ENCODE measurements at places on chromosomes 7 and 10.

DNA sequence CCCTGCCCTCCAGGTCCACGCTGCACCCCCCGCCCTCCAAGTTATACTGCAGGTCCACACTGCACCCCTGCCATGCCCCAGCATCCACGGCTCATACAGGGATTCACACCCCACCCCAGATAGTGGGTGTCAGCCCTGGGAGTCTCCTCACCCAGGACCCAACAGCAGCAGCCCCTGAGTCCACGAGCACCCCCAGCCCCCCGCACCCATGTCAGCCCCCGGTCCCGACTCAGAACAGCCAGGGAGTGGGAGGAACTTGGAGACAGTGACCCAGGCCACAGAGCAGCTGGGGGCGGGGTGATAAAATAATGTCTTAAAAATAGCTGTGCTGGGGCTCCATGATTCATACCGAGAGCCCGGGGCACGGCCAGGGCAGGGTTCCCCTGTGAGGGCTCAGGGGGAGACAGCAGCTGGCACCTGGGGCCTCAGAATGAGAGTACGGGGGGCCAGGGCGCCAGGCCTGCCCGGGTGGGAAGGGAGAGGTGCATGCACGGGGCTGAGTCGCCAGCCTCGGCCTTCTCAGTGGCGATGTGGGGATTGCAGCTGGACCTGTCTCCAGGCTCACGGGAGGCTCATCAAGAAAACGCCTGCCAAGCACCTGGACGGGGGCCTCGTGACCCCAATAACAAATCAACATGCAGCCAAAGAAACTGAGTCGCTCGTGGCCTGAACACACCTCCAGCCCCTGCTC, 29.8 kb downstream of the ADAP1 start:
- no peak for DNase-seq

DNA sequence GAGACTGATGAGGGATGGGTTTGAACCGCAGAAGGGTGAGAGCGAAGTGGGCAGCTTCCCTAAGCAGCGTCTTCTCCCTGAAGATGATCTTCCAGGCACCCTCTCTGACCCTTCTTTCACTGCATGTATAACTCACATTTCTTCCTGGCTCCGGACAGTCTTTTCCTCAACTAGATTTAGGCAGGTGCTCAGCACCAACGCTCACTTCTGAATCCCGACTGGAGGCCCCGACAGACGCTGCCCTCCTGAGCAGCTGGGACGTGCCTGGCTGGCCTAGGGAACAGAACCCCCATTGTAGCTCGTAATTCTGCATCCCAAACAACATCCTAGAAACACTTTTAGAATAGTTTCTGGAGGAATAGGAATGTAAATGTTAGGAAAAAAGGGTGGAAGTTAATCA, 206.6 kb downstream of the DIP2C start:
- DNase-seq = no peak

DNA sequence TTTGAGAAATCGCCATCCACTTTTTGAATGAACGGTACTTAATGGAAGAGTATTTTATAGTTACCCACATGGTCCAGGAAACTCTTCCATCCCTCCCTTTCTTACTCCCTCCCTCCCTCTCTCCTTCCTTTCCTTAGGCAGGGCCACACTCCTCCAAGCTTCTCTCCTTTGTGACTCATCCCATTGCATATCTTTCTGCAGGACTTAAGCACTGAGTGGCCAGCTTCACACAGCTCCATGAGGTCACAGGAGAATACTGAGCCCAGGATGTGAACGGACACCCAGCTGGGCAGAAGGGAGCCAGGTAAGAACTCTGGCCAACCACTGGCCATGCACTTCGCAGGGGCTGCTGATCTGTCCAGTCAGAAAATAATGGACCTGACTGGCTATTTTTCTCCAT, 189.7 kb upstream of the ADCY1 start:
- DNase-seq = no peak

GRCh38 chr10:34469446-34469845, 345.6 kb downstream of the PARD3 start:
- DNase-seq = no peak

- DNase-seq = no peak
These were observed 95.1 kb upstream of the ITGB1 start for GRCh38 chr10:33052915-33053810.

GRCh38 chr10:116752969-116753665, 10.8 kb upstream of the HSPA12A start:
- no peak for DNase-seq

DNA sequence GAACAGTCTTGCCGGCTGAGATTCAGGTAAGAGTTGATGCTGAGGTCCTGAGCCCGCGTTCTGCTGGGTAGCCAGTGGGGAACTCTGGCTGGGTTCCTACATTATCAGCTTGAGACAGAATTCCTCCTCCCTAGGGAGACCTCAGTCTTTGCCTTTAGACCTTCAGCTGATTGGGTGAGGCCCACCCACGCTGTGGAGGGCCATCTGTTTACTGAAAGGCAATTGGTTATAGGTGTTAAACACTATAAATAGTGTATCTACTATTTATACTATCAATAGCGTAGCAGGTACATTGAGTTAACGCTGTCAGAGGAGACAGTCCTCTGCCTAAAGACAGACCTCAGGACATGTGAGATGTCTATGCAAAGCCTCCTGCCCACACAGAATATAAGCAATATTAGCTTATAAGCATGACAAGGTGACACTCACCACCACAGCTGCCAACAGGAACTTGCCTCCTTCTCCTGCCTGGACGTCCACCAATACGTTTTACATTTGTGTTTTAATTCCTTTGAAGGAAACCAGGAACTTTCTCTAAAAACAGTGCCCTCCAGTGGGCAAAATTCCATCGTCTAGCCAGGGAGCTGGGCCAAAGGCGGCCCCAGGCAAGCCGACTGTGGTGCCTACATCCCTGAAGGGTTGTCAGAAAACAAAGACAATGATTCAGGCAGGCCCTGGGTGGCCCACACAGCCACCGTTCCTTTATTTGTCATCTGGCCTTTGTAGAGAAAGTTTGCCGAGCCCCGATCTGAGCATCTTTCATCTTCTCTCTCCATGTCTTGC, 58.8 kb downstream of the INSIG1 start:
- DNase-seq = no peak

- DNase-seq = no peak
These were observed 54.5 kb downstream of the FRMD4A start for GRCh38 chr10:14276210-14276609.

GRCh38 chr10:91311601-91312381, 91.3 kb downstream of the PCGF5 start:
- DNase-seq = no peak

GRCh38 chr10:5679606-5680005, 5.0 kb upstream of the TASOR2 start:
- DNase-seq = no peak

DNA sequence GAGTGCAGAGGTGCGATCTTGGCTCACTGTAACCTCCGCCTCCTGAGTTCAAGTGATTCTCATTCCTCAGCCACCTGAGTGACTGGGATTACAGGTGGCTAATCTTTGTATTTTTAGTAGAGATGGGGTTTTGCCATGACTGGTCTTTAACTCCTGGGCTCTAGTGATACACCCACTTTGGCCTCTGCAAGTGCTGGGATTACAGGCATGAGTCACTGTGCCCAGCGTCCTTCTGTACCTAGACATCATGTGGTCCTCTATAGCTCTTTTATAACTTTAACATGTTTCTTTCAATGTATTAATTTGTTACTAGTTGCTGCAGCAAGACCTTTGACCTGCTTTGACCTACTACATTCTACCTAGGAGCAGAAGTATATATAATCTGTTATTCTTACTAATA, 38.7 kb upstream of the BICC1 start:
- DNase-seq = no peak

- DNase-seq = no peak
These were observed 683.3 kb downstream of the GRM8 start for GRCh38 chr7:126569402-126569801.

GRCh38 chr7:30062587-30062986, 34.4 kb downstream of the PLEKHA8 start:
- DNase-seq = peak; percentile 3

GRCh38 chr10:80167471-80168161, 35.1 kb downstream of the PLAC9 start:
- DNase-seq = no peak

GRCh38 chr7:2913760-2914387, 69.8 kb upstream of the GNA12 start:
- DNase-seq = no peak

DNA sequence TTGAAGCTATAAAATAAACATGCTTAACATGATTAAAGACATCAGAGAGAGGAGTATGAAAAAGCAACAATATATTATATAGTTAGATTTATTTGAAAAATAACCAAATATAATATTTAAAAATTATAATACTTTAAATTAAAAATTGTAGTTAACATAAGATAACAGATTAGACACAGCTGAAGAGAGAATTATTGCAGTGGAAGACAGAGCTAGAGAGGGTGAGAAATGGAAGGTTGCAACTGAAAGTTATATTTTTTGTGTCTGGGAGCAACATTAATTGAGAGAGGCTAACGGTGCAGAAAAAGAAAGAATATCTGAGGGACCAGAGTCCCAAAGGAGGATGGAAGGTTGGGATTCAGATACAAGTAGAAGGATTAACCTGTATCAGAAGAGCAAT, 548.9 kb upstream of the FZD8 start:
- no peak for DNase-seq

DNA sequence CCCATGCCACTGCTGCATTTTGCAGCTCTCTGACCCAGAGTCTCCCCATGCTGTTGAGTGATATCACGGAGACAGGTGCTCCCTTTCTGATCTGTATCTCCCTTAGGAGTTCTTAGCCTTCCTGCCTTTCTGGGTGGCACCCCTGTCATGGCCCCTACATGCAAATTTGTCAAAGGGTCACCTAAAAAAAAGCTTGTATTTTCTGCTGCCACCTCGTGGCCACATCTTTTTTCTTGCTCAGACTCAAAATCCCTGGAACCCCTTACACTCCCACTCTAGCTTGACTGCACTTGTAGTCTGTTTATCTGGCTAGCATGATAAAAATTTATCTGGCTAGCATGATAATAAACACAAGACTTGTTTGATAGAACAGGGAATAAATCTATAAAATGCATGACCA, 809.1 kb downstream of the SORCS1 start:
- DNase-seq = no peak

DNA sequence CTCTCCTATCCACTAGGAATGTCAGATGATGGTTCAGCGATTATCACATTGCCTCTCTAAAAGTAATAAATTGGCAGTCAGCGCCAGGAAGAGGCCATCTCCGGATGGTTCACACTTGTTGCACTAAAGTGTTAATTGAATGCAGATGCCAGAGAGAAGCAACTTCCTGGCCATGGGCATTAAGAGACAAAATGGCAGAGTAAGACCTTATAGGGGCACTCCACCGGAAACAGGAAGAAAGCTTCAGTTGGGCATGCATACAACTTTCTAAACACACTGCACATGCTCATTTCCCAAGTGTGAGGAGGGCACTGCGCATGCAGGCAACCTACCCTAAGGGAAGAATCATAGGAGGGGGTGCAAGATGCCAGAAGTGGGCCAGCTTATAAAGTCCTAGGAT, 71.7 kb upstream of the AUTS2 start:
- no peak for DNase-seq

DNA sequence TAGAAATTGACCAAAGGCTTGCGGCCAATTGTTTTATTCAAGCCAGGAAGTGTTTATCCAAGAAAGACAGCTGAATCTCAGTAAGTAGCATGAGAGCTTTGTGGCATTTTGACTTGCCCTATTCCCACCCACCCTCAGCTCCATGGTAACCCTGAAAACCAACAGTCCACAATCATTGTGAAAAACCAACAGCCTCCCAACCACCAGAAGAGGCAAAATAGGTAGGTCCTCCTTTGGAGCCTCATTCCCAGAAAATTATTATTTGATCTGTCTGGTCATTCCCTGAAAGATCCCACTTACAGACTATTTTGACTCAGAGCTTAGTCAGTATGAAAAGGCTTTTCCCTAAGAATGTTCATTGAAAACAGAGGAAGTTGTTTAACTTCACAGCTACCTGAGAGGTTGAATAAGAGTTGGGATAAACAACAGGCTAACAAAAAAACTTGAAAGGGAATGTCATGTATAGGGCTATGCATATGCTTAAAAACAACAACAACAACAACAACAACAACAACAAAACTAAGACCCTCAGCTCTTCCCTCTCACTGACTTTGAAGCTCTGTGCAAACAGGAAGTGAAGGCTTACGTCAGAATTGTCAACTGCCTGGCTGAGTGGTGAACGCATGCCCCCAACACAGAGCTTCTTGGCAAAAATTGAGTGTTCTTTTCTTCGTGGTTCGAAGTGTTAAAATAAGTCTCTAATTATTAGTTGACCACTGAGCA, 11.2 kb downstream of the KPNA7 start:
- DNase-seq = no peak

DNA sequence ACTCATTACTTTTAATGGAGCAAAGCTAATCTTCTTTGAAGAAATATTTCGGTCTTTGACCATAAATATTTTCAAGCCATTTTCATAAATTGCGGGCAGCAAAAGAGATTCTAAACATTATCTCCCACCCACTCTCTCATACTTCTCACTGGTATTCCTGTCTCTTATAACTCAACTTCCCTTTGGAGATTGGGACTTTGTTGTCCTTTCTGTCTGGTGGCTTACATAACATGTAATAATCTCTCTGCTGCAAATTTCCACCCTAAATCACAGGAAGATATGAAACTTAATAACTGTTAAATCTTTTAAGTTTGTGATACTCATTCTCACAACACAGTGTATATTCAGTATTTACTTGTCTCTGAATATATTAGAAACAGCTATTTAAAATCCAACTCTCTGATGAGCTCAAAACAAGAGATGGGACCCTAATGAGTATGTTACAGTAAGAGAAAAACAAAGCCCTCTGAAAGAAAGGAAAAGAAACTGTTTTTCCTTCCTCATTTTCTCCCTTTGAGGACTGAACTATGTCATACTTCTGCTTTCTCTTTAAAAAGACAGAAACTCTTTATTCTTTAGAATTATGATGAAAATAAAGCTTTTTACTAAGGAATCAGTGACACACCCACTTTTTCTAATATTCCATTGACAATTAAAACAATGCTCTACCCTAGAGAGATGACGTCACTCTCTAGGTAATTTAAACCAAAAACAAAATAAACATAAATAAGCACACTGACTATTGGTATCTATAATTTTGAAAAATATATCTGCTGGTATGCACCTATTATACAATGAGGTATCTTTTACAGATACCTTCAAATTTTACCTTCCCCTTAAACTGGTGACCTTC, 14.7 kb downstream of the CALCR start:
- no peak for DNase-seq

- DNase-seq = no peak
These were observed 8.0 kb downstream of the CALHM3 start for GRCh38 chr10:103470761-103471653.

GRCh38 chr10:23196915-23197314, 4.8 kb downstream of the PTF1A start:
- no peak for DNase-seq

GRCh38 chr7:131890176-131890575, 333.7 kb upstream of the PODXL start:
- no peak for DNase-seq

GRCh38 chr7:26195867-26196657, 4.5 kb downstream of the HNRNPA2B1 start:
- DNase-seq = no peak

DNA sequence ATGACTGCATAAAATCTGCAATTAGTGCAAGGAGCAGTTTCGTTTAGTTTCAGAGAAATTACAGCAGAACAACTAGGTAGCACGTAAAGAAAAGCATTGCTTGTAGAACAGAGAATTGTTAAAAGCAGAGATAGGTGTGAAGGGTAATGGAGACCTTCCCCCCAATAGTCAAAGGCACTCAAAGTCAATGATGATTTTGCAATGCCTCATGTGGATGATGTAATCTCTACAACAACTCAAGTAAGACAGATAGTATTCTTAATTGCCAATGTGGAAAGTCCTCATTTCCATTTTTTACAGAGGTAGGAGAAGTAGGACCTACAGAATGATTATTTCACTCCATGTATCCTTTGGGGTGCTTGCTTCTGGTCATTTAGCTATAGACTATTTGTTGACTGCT, 94.3 kb upstream of the GNAI1 start:
- DNase-seq = no peak
